ENCODE measurements at places on chromosomes 4 and X. TPM values are rescaled to one million over a fixed set of nuclear protein-coding genes. Genes with fewer than 3 reads are reported as not detected.

Gene POF1B
- total RNA-seq = 2.1 TPM

Gene GAGE12F
- not detected for total RNA-seq

Gene UCHL1
- 986 TPM for total RNA-seq

Gene EDNRA
- total RNA-seq = 0.43 TPM

Gene ADH1A
- not detected for total RNA-seq

Gene PAGE2
- total RNA-seq = not detected
